Non-pigmented ciliary epithelial cell (primary cell): ENCODE measurements at places on chromosomes 4 and X.
A peak's percentile ranks its signal among the peaks of the same experiment; 100 is the strongest.

DNA sequence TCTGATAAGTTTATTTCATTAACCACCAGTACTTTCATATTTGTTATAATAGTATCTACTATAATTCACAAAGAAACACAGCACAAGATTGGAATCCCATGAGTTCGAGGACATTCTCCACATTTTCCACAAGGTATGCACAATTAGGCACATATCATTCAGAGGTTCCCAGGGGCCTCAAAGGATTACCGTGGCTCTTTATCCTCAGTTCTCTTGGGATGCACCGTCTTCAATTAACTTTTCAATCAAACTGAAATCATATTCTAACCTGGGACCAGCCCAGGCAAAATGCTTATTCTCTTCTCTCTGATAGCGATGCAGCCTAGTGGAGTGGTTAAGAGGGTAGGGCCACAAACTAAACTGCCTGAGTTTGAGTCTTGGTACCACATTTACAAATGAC, 242.6 kb upstream of the RASGEF1B start:
- DNase-seq = no peak

- DNase-seq = no peak
These were observed 2.7 kb upstream of the BMX start for GRCh38 chrX:15497865-15498264.

DNA sequence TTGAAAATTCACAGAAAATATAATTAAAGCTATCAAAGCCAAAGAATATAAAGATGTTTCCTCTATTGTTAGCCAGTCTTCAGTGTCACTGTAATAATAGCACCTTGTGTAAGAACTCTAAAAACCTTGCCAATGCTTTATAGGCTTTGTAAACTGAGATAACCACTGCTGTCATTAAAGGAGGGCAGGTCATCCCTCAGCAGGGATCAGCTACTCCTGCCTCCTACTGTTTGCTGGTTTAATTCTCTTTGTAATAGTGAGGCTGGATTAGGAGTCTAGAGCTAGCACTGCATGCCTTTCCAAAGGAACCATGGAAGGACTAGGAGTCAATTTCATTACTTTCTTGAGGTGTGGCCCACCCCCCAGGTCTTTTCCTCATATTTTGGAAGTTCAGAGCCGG, 46.2 kb downstream of the FHIP1A start:
- no peak for DNase-seq

GRCh38 chr4:113708250-113708649, 53.3 kb downstream of the CAMK2D start:
- DNase-seq = no peak

GRCh38 chr4:65798498-65799127, 128.3 kb upstream of the EPHA5 start:
- DNase-seq = no peak

DNA sequence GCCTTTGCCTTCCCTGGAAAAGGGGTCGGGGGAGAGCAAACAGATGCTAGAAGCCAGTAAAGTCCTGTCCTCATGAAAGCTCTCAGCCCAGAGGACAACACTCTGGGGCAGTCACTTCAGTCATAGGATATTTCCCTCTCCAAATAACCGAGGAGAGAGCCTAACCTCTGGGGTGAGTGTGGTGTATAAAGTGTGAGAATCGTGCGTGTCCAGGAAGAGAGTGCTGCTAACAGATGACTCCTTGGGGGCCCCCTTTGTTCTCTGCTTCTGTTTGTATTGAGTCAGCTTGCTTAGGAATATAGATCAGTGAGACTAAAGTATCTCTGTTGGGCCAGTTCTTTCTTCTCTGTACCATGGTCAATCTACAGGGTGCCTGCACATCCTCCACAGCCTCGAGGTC, 247.2 kb downstream of the PALLD start:
- DNase-seq = no peak

GRCh38 chr4:85745939-85746338, 271.0 kb downstream of the ARHGAP24 start:
- DNase-seq = no peak

DNA sequence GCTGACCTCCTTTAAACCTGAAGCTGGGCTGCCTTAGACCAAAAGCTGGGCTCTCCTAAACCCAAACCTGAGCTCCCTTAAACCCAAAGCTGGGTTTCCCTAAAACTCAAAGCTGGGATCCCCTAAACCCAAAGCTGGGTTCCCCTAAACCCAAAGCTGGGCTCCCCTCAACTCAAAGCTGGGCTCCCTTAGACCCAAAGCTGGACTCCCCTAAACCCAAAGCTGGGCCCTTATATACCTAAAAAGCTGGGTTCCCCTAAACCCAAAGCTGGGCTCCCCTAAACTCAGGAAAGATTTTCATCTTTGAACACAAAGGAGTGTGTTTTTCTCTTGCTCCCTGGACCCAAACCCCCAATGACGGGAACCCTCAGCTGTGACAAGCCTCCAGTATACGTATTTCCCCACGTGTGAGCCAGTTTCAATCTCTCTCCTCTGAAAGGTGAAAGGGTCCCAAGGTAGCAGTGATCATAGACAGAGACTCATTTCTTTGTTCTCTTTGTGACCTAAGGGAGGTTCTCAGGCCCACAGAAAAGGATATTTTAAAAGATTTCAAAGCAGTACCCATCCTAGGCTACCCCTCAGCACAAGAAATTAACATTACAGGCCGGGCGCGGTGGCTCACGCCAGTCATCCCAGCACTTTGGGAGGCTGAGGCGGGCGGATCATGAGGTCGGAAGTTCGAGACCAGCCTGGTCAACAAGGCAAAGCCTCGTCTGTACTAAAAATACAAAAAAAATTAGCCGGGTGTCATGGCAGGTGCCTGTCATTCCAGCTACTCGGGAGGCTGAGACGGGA, 31.3 kb upstream of the ASMTL start:
- no peak for DNase-seq

- DNase-seq = no peak
These were observed 70.6 kb downstream of the PKD2 start for GRCh38 chr4:88077911-88078524.

DNA sequence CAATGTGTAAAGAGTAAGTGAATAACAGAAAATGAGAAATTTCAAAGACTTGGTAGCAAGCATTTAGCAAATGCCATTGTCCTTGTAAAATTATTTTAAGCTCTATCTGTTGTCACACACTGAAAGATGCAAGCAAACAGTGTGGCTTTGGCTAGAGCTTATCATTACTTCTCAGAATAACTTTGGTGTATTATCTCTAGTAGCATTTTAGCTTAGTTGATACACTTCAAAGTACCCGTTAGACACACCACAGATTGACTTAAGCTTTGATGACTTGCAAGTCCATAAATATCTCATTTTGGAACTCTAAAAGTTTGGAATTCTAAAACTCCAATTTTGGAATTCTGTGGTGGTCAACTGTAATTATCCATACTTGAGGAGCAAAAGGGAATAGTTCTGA, 98.6 kb downstream of the PDLIM5 start:
- DNase-seq = no peak

GRCh38 chr4:39043861-39044363, 11.7 kb upstream of the TMEM156 start:
- no peak for DNase-seq

GRCh38 chr4:88255111-88255510, 29.2 kb downstream of the PPM1K start:
- no peak for DNase-seq

- no peak for DNase-seq
These were observed 10.4 kb downstream of the LRPAP1 start for GRCh38 chr4:3521621-3522325.

DNA sequence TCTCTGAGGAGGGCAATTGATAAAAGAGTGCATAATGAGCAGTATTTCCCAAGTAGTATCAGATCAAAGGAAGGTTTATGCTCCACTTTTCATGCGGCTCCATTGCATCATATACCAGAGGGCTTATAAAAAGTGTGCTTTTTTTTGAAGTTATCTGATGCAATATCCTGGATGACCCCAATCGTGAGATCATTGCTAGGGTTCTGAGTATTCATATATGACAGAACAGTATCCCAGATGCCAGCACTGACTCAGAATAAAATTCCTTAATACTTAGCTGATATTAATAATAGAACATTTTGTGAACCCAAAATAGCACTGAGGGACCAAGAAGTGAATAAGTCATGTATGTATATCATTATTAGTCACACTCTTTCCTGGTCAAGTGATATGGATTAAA, 945.5 kb upstream of the AGA start:
- DNase-seq = no peak

- peak; percentile 88 for DNase-seq
These were observed 1.5 kb upstream of the MSMO1 start for GRCh38 chr4:165325732-165326512.

- DNase-seq = no peak
These were observed at the start of gene HPGDS for GRCh38 chr4:94342694-94343093. Gene HPGDS (minus strand): TSS chr4:94342836. CDS start chr4:94334629, 8,207 bp downstream.

DNA sequence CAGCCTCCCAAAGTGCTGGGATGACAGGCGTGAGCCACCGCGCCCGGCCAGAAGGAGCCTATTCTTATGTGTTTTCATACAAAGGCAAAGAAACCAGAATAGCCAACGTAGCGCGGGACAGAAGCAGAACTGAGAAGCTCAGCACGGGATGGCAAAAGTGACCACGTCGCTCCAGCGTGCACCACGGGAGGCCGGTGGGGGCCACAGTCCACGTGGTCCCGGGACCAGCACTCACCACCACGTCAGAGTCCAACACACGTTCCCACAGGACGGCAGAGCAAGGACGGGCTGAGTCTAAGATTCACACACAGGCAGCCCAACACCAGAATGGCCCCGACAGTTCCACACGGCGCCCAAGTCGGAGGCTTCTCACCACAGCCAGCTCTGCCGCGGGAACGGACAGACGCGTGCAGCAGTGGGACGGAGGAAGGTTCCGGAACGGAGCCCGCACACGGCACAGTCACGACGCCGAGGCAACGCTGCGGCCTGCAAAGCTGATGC, 18.8 kb upstream of the GTPBP6 start:
- DNase-seq = no peak

- DNase-seq = no peak
These were observed 648.3 kb downstream of the GABRG1 start for GRCh38 chr4:45475548-45475947.

DNA sequence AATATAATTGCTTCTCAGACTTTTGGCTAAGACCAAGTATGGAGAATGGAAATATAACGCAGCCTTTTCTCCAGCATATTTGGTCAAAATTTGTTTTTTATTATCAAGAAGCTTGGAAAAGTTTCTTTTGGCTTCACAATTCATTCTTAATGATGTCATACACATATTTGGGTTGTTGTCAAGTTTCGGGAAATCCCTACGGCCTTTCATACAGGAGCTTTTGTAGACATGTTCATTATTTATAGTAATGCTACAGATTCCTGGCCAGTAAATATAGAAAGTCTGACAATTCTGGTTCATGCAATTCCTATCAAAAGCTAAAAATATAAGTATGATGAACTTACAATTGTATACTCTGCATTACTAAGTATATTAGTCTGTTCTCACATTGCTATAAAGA, 112.9 kb downstream of the IRF2 start:
- no peak for DNase-seq

DNA sequence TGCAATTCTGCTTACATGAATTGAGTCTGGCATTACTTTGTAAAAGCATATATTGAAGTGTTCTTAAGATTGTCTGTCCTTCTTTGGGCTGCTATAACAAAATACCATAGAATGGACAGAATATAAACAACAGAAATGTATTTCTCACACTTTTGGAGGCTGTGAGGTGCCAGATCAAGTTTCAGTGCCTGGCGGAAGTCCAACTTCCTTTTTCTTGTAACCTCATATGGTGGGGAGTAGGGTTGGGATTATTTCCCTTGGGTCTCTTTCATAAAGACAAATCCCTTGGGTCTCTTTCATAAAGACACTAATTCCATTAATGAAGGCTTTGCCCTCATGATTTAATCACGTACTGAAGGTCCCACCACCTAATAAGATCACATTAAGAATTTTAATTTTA, 199.3 kb upstream of the GRID2 start:
- DNase-seq = no peak

DNA sequence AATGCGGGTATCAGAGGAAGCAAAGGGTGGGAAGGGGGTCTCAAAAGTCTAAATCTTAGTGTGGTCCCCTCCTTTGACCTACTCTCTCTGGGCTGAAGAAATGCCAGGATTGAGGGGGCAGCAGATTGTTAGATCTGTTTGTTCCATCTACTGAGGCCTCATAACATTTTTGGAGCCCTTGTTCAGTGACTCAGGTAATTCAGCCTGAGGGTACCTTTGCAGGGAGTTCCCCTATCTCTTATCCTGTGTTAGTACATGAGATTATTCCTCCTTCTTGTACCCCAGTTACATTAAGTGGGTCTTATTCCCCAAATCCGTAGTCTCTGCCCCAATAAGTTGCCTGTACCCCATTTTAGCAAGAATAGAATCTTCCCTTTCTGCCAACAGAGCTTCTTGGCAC, 79.0 kb downstream of the RTL9 start:
- DNase-seq = no peak

- DNase-seq = peak; percentile 36
These were observed 217.4 kb upstream of the PITX2 start for GRCh38 chr4:110840221-110840654.

GRCh38 chr4:70632028-70632427, 3.5 kb downstream of the ENAM start:
- peak; percentile 31 for DNase-seq

DNA sequence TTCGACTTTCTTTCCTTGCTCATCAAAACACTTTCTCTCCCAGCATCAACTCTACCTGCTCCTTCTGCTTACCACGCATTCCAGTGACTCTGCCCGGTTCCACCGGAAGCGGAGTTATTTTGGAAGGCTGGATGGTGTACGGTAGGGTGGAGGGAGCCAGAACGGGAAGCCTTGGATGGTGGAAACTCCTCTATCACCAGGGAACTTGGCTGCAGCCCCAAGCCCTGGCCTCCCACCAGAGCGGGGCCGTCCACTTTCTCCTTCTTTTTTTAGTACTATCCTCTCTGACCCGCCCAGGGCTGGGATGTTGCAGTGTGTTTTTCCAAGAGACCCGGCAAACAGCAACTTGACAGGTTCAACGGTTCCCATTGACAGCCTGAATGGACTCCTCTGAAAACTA, 27.6 kb downstream of the ADGRG2 start:
- no peak for DNase-seq

GRCh38 chrX:42755815-42756214, 22.1 kb downstream of the PPP1R2C start:
- DNase-seq = no peak

GRCh38 chr4:2871466-2871865, 27.8 kb downstream of the ADD1 start:
- no peak for DNase-seq

DNA sequence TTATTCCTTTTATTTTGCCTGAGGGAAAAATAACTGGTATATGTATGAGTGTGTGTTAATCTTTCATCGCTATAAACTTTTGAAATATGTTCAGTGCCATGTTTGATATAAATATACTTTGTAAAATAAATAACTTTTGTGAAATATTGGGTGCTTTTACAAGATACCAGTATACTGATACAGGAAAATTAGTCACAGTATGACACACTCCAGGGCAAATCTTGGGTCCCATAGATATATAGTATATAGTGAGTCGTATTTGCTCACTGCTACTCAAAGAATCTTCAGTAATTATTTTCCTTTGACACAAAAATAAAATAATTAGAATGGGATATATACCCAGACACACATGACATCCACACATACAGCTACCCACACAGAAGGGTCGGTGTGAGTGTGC, 472.3 kb downstream of the GRID2 start:
- DNase-seq = no peak
